Melanocyte of skin (primary cell): ENCODE measurements at places on chromosomes 6 and 20. TPM values are rescaled to one million over a fixed set of nuclear protein-coding genes. Genes with fewer than 3 reads are reported as not detected.

GSTA3 gene
- total RNA-seq = not detected in 2 replicates

DEFB127 gene
- not detected in 2 replicates for total RNA-seq

SLPI gene
- total RNA-seq = not detected in 2 replicates

KHDC1 gene
- not detected in 2 replicates for total RNA-seq
